ENCODE measurements at places on chromosomes 2 and 18.

DNA sequence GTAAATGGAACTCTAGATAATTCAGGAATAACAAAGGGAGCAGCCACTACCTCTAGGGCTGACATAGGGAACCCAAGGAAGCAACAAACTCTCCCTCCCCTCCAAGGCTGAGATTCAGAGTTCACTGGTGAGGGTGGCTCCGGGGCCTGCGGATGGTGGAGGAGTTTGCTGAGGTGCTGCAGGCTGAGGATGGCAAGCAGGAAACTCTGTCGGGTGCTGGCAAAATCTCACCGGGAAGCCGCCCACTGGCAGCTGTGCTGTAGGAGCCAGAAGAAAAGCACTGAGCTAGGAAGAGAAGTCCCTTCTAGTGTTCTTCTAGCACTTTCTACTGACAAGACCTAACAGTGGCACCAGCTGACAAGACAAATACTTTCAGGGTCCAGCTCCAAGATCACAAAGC is 12.5 kb upstream of the HAAO start:
- DNase-seq: no peak

GRCh38 chr2:220104871-220105351 is 477.5 kb downstream of the SLC4A3 start:
- no peak for DNase-seq

DNA sequence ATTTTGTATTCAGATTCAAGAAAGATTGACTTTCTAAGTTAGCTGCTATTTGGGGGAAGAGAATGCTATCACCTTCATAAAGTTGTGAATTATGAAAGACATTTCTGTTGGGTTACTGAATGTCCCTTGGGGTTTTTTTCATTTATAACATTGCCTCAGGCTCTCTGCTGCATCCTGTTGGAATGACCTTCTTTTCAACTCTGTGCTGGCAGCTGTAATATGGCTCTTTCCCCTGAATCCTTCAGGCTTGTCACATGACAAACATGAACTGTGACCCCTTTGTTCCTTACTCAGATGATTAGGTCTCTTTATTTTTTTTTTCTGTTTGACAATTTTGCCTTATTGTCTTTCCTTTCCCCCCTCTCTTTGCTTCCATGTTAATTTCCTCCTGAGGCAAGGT is 159.8 kb downstream of the TAF4B start:
- no peak for DNase-seq

- no peak for DNase-seq
Measured at GRCh38 chr18:62438018-62438329, 84.9 kb upstream of the ZCCHC2 start.

- DNase-seq: no peak
Measured at GRCh38 chr2:226030369-226030768, 630.9 kb downstream of the NYAP2 start.

- no peak for DNase-seq
Measured at GRCh38 chr2:127067620-127068350, 39.2 kb downstream of the BIN1 start.

DNA sequence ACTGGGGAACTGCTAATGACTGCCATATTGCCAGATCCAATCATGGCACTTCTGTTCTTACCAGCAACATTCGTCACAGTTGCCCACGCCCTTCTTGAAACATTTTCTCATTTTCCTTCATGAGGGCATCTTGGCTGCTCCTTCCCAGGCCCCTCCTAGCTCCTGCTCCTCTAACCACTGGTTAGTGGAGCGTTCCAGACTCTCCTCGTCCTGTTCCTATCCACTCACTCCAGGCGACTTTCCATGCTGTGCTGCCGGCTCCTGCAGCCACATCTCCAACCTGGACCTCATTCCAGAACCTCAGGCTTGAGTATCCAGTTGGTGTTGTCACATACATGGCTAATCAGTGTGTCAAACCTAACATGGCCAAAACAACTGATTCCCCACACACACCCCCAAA is 1.3 kb upstream of the ADI1 start:
- no peak for DNase-seq

GRCh38 chr18:13486284-13486683 is 240.1 kb downstream of the FAM210A start:
- no peak for DNase-seq

GRCh38 chr2:166944909-166945308 is 56.6 kb downstream of the XIRP2 start:
- no peak for DNase-seq

DNA sequence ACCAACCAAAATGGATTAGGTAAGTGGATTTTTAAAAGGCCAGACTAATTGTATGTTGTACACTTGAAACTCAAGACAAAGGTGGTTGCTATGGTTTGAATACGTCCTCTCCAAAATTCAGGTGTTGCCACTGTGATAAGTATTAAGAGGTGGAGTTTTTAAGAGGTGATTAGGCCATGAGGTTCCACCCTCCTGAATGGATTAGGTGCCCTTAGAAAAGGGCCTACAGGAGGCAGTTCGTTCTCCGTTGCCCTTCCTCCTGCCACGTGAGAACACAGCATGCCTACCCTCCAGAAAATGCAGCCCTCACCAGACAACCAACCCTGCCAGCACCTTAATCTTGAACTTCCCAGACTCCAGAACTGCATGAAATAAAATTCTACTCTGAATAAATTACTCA is 51.2 kb downstream of the CHMP3 start:
- DNase-seq: no peak

DNA sequence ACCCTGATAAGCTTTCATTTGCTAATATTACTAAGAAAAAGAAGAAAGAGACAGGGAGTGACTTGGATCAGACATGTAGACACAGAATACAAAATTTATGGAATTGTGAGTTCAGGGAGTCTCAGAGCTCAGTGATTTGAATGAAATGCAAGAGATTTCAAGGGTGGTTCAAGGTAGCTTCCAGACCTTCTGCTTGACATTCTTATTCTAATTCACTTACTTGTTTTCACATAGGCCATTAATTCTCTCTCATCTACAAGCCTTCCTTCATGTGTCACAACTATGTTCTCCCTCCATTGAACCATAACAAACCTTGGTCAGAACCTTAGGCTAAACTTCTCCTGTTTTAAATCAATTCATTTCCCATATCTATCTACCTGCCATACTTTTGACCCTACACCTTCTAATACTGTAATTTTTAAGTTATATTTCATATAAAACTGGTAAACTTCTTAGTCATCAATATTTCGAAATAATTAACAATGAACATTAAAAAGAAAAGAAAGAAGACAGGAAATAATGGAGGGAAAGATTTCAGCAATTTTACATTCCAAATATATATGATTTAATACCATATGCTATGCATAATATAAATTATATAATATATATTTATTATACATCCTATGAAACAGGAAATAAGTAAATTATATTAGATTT is 139.2 kb upstream of the PDE1A start:
- DNase-seq: no peak

GRCh38 chr2:225468131-225468530 is 68.6 kb downstream of the NYAP2 start:
- no peak for DNase-seq

GRCh38 chr2:214577769-214578168 is 166.9 kb downstream of the VWC2L start:
- no peak for DNase-seq

DNA sequence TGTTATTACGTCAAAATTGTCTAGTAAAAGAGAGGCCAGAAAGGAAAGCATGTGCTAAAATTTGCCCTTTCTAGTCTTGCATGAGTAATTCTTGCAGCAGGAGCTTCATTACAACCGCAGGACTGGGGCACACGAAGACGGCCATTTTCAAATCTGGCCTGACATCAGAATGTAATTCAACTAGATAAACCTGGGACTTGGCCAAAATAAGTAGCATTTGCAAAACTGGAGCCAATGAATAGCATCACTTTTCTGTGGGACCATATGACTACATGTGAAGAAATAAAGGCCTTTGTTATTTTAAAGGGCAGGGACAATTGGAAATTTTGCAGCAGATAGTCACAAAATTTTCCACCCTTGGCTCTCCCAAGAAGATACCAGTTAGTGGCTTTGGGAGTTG is 3.0 kb upstream of the FZD7 start:
- no peak for DNase-seq

- no peak for DNase-seq
Measured at GRCh38 chr2:177673602-177674595, 281.3 kb downstream of the AGPS start.

- no peak for DNase-seq
Measured at GRCh38 chr2:21041943-21042707, 1.7 kb downstream of the APOB start.
